D721Med (cell line): ENCODE measurements at places on chromosomes 6 and 20.

DNA sequence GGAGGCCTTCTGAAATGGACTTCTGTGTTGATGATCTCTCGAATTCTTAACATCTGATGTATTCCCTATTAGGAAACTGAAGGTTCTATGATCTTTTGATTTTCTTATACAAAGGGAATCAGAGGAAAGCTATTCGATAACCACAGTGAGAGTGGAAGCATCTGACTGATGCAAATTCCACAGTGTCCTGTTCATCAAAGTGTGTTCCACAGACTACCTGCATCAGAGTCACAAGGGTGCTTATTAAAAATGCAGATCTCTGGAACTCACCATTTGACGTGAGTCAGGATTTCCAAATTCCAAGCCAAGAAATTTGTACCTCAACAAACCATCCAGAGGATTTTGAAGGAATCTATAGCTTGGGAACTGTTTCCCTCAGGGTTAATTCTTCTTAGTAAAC, 4.4 kb upstream of the MEP1A start:
- no peak for DNase-seq

GRCh38 chr6:25630508-25631278, 21.3 kb upstream of the SCGN start:
- no peak for DNase-seq

GRCh38 chr6:133169901-133170300, 71.3 kb upstream of the EYA4 start:
- DNase-seq: no peak

DNA sequence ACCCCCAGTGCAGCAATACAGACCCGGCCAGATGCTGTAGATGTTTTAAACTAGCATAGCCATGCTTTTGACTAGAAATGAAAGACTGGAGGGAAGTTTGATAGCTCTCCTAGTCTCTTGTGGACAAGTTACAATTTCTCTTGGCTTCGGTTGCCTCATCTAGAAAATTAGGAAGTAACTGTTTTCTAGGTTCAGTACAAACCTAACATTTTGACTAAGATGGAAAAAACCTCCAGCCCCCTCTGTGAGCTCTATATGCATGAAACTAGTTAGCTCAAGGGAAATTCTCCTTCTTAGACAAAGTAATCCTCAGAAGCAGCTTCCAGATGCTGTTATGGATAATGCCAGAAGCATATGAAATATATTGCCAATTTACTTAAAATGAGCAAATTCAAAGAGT, 86.6 kb downstream of the RNF144B start:
- DNase-seq: no peak

DNA sequence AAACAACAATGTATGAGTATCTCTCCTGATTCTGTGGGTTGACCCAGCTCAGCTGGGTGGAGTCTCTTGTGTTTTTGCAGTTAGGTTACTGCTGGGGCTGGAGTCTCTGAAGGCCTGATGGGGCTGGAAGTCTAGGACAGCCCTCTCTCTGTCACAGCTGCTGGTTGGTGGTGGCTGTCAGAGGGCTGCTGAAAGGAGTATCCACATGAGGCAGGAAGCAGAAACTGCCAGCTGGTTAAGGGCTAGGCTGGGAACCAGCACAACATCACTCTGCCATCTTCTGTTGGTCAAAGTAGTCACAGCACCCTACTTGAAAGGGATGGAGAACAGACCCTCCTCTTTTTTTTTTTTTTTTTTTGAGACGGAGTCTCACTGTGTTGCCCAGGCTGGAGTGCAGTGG, 10.0 kb upstream of the PACSIN1 start:
- DNase-seq: no peak

- no peak for DNase-seq
These were observed 27.4 kb downstream of the KCNQ5 start for GRCh38 chr6:72649032-72649984.
